ENCODE measurements at places on chromosomes 6 and 20. TPM values are rescaled to one million over a fixed set of nuclear protein-coding genes. Genes with fewer than 3 reads are reported as not detected.

Gene HTR1E
- total RNA-seq, result not detected

Gene ENPP3
- total RNA-seq, result not detected

Gene NR2E1
- not detected for total RNA-seq

Gene NPEPL1
- 36.9 TPM for total RNA-seq

Gene DUSP22
- 25.5 TPM for total RNA-seq

Gene ZSCAN16
- total RNA-seq, result 5.6 TPM

Gene BPI
- not detected for total RNA-seq

Gene ZBP1
- total RNA-seq, result not detected

Gene OR12D3
- not detected for total RNA-seq

Gene C6orf58
- total RNA-seq, result not detected

DNA sequence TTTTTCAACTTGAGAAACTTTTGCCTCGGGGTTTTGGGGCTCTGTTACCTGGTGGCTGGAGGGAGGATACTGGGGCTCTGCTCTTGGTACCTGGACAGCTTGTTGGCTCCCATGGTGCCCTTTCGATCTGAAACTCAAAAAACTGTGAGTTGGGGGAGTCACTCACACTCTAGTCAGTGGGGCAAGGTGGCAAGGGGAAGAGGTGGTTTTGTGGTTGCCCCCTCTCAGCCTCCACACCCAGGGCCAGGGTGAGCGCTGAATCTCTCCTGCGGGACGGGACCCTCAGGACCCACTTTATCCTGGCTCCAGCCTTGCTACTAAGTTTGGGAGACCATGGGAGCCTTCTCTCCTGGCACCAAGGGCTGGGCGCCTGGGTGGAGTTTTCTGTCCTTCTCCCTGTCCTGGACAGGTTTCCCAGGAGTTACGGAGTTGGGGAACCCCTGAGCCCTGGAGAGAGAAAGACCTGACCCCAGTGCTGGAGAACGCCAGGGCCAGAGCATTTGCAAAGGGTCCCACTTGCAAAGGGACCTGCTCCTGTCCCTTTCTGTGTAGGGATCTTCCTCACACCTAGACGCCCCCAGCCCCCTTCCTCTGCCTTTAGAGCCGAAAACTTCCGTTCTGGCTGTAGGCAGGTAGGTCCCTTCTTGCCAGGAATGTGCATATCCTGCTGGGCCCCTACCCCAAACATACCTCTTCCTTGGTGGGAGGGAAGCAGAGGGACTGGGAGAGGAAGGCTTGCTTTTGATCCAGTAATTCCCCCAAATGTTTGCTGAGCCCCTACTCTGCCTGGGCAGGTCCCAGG, 2.9 kb downstream of the FOXP4 start:
- no peak for DNase-seq

- no peak for DNase-seq
These were observed 11.4 kb downstream of the IYD start for GRCh38 chr6:150380256-150380655.

DNA sequence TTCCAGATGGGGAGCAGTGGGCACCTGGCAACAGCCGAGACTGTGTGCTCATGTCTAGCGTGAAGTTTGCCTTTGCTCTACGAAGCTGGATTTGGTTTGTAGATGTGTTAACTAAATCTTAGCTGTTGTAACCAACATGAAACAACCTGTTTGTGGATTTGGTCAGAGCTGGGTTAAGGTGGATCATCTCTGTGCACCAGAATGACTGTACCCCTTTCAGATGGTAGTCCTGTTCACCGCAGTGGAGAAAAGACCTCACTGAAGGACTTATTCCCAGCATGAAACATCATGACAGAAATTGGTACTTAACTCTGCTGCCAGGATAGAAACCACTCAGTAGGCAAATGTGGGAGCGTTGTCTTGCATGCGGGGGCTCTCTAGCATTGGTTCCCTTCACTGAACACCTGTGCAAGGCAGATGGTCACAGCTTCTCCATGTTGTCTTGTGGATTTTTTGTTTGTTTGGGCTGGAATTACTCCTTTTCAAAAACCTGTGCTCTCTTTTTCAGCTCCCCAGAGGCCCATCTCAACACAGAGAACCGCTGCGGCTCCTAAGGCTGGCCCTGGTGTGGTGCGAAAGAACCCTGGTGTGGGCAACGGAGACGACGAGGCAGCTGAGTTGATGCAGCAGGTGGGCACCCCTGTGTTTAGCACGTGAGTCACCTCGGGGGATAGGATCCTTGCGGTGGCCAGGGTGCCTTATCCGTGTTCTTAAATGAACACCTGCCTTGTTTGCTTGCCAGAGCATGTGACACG, 19.3 kb upstream of the EFCAB8 start:
- DNase-seq, result no peak

DNA sequence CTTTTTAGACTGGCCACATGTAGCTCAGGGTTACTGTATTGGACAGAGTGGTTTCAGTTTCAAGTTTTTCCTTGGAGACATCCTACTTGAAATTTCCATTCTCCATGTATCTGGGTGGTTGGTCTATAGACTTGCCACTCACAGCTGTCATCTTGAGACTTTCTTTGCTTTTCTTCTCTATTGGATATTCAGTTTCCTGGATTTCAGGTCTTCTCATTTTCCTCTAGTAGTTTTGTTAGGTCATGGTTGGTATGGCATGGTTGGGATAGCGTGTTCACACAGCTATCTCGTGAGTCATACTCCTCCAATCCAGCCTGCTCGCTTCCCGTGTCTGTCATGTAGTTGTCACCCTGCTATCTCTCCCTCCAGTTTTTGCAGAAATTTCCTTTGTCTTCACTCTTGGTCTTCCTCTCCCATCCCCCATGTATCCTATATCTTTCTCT, 48.3 kb downstream of the PTPN1 start:
- DNase-seq, result peak; percentile 64

- peak; percentile 76 for DNase-seq
These were observed 3.1 kb upstream of the LAMA5 start for GRCh38 chr20:62370115-62370806.

DNA sequence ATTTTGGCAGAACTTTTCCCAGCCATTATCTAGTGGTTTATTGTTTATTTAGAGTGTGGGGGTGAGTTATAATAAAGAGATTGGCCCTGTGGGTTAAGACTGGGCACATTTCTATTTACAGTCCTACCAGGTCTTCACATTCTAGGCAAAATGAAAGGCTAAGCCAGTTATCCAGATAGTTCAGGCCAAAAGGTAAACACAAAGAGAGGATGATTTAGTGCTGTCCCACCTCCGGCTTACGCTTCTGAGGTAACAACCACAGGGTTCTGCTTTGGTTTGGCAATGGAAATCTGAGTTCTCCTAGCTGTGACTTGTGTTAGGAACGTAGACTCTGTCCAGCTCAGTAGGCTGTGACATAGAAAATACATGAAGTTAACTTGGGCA, 50.3 kb upstream of the PTPRK start:
- DNase-seq, result peak; percentile 98

GRCh38 chr6:130980310-130981032, 82.6 kb downstream of the EPB41L2 start:
- DNase-seq, result no peak

DNA sequence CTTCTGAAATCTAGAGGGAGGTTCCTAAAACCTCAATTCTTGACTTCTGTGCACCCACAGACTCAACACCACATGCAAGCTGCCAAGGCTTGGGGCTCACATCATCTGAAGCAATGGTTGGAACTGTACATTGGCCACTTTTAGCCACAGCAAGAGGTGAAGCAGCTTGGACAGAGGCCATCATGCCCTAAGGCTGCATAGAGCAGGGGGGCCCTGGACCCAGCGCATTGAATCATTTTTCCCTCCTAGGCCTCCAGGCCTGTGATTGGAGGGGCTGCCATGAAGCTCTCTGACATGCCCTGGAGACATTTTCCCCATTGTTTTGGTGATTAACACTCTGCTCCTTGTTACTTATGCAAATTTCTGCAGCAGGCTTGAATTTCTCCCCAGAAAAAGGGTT, 145.9 kb downstream of the C6orf118 start:
- DNase-seq, result no peak

- DNase-seq, result no peak
These were observed 45.7 kb downstream of the MAP3K7 start for GRCh38 chr6:90541221-90541620.

GRCh38 chr6:10831609-10832008, 6.7 kb downstream of the MAK start:
- DNase-seq, result no peak

GRCh38 chr6:150118627-150119026, 24.2 kb upstream of the PPP1R14C start:
- no peak for DNase-seq

DNA sequence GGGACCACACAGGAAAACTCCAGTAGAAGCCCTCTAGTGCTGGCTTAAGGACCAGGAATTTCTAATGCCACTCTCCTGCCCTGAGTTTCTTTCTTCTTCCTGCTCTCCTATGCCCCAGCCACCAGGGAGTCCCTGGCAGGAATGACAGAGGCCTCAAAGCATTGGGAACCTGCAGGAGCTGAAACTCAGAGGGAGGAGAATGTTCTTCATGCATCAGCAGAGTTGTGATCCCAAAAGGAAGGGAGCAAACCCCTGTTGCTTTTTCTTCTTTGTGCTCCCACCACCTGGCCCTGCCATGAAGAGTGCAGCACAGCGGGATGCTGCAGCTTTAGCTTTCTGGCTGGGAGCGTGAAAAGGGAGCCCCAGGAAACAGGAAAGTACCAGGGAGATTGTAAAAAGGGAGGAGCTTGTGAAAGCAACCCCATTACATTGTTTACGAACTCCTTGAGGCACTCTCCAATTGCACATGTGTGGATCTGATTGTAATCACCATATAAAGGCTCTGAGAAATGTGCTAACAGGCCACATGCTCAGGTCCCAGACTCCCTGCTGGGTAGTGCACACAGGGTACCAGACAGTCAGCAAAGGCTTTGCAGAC, 34.7 kb upstream of the FKBP1A start:
- peak; percentile 36 for DNase-seq

DNA sequence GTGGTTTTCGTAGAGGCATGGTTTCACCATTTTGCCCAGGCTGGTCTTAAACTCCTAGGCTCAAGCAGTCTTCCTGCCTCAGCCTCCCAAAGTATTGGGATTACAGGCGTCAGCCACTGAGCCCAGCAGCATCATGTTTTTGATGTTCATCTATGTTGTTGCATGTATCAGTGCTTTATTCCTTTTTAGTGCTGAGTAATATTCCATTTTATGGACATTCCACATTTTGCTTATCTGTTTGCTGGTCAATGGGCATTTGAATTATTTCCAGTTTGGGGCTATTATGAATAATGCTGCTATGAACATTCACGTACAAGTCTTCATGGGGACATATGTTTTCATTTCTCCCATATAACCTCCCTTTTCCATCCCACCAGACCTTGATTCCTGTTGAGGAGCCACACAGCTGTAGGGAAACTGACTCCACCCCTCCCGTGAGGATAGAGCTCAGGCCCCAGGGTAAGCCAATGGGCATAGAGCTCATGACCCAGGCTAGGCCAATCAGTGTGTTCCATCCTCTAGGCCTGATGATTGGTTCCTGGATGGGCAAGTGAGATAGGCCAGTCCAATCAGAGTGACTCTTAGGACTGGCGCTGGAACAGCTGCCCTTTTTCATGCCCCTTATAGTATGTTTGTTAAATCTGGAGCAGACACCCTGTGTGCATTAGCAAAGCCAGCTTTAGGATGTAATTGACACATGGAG, 49.5 kb downstream of the DLGAP4 start:
- DNase-seq, result no peak
